ENCODE measurements at places on chromosomes 1 and 21. TPM values are rescaled to one million over a fixed set of nuclear protein-coding genes. Genes with fewer than 3 reads are reported as not detected.

The TTLL7 gene
- total RNA-seq = 3.9 TPM

The RRP1B gene
- 35.0 TPM for total RNA-seq

The PTPN22 gene
- 3.1 TPM for total RNA-seq

The SPATA17 gene
- total RNA-seq = not detected

The CFHR3 gene
- not detected for total RNA-seq

All from mammary microvascular endothelial cell (primary cell).